ENCODE measurements at places on chromosomes 2 and 18. TPM values are rescaled to one million over a fixed set of nuclear protein-coding genes. Genes with fewer than 3 reads are reported as not detected.

- DNase-seq = peak; percentile 77
- peaks cover 43% of the 10 kb centered on the region for H3K4me1 ChIP-seq
- H3K27me3 ChIP-seq = no peaks in the 10 kb centered on the region
- peak overlapping the region; percentile 14 for H3K27ac ChIP-seq
These were observed 67.2 kb downstream of the LCLAT1 start for GRCh38 chr2:30514134-30514847.

GRCh38 chr2:25757906-25758305 is 84.5 kb upstream of the DTNB start:
- peak; percentile 25 for DNase-seq
- no peak overlapping the region for H3K4me3 ChIP-seq
- no peaks in the 10 kb centered on the region for H3K4me1 ChIP-seq

DNA sequence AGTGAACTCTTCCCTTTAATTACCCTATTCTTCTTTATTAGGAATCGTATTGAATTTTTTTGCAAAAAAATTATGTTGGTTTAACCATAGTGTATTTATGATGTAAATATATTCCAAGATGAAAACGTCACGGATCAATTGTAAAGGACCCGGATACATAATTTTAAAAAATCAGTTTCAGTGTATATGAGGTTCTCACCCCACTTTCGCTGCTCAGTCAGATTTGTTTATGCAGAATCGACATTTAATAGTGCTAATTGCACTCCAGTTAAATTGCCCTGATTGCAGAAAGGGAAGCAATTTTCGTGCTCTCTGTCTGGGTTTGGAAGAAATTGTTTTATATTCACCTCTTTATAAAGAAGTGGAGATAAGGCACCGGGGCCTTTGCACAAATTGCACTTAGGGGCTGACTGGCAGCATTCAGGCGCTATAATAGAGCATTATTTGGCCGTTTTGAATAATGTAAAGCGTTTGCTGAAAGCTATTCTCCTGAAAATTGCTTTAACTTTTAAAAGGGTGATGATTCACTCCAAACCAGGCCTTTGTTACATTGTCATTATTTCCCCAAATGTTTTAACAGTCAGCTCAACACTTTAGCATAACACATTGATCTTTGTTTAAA is 3.0 kb upstream of the SP9 start:
- no peaks in the 10 kb centered on the region for H3K36me3 ChIP-seq
- no peak overlapping the region for H3K27ac ChIP-seq
- H3K27me3 ChIP-seq = no peaks in the 10 kb centered on the region
- no peak for DNase-seq

GRCh38 chr2:187434342-187434785 is 13.7 kb downstream of the CALCRL start:
- 0 out of 2 replicates have a peak, but pooled peaks cover 4% of the 10 kb centered on the region for H3K4me1 ChIP-seq
- H3K27ac ChIP-seq = no peak overlapping the region
- no peaks in the 10 kb centered on the region for H3K36me3 ChIP-seq
- no peak overlapping the region for H3K4me3 ChIP-seq
- no peak for DNase-seq
- no peaks in the 10 kb centered on the region for H3K27me3 ChIP-seq

Gene COBLL1
- 3.6 TPM for total RNA-seq
